ENCODE measurements at places on chromosomes 3 and 15. TPM values are rescaled to one million over a fixed set of nuclear protein-coding genes. Genes with fewer than 3 reads are reported as not detected.

GRCh38 chr15:73687351-73687750 is 3.2 kb downstream of the CD276 start:
- H3K36me3 ChIP-seq: no peaks in the 10 kb centered on the region
- H3K4me1 ChIP-seq: peaks cover 6% of the 10 kb centered on the region
- H3K4me3 ChIP-seq: no peak overlapping the region
- H3K27me3 ChIP-seq: no peaks in the 10 kb centered on the region
- DNase-seq: no peak
- no peak overlapping the region for H3K27ac ChIP-seq

SNRPN gene
- polyA plus RNA-seq: 75.4 TPM

DNA sequence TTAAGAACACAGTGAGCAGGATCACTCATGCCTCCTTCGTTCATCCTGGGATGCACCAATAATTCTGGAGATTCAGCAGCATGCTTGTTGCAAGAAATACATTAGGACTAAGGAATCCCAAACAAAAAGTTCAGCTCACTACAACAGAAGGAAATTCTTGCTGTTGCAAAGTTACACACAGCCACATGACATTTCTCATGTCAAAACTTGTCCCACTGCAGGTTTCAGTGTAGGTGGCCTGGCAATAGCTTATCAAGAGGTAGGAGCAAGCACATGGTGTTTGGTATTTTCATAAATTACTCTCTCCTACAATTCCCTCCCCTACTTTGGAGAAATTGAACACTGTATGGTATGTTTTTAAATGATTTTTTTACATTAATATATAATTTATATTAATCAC is 399.6 kb upstream of the EPHA3 start:
- H3K4me1 ChIP-seq: no peaks in the 10 kb centered on the region
- H3K27ac ChIP-seq: no peak overlapping the region
- H3K27me3 ChIP-seq: no peaks in the 10 kb centered on the region
- DNase-seq: no peak
- H3K4me3 ChIP-seq: no peak overlapping the region

CSTA gene
- 4.5 TPM for polyA plus RNA-seq

SEMA5B gene
- polyA plus RNA-seq: not detected

DNA sequence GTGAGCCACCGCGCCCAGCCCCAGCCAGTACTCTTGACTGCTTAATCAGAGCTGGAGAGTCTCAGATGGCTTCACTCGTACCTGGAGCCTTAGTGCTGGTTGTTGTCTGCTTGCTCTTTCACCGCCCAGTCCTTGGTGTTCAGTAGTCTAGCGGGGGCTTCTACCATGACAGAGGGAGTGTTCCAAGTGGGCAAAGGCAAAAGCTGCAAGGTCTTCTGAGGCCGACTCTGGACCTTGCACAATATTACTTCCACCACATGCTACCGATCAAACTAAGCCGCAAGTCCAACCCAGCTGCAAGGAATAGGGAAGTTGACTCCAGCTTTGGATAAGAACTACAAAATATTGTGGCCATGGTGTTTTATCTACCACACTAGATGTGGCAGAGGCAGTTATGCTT is 6.6 kb downstream of the PARL start:
- peaks cover 12% of the 10 kb centered on the region for H3K4me1 ChIP-seq
- no peak overlapping the region for H3K27ac ChIP-seq
- no peak overlapping the region for H3K4me3 ChIP-seq
- H3K36me3 ChIP-seq: no peaks in the 10 kb centered on the region
- no peaks in the 10 kb centered on the region for H3K27me3 ChIP-seq

DNA sequence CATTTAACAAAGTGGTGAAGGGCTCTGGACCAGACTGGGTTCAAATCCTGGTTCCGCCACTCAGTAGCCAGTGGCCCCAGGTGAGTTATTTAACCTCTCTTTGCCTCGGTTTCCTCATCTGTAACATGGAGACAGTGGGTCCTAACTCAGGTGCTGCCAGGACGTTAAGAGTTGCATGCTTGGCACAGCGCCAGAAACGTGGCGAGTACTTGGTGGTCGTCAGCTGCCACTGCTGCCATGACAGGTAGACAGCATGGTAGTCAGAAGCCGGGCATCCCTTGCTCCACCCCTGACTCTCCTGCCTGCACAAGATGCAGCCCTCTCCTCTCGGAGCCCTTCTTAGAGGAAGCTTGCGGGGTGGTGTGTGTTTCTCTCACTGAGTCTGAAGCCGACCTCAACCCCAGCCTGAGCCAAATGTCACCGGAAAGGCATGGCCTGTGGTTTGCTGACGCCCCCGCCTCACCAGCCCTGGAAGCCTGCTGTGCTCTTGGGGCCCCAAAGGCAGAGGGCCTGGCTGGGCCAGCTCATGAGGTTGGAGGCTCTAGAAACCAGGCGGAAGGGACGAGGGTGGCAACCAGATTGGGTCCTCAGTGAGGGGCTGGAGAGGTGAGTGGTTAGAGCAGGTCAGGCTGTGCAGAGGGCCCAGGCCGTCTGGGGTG is 160.8 kb upstream of the TLE3 start:
- no peak overlapping the region for H3K4me3 ChIP-seq
- no peaks in the 10 kb centered on the region for H3K27me3 ChIP-seq
- peak; percentile 42 for DNase-seq
- H3K4me1 ChIP-seq: peaks cover 2% of the 10 kb centered on the region

DNA sequence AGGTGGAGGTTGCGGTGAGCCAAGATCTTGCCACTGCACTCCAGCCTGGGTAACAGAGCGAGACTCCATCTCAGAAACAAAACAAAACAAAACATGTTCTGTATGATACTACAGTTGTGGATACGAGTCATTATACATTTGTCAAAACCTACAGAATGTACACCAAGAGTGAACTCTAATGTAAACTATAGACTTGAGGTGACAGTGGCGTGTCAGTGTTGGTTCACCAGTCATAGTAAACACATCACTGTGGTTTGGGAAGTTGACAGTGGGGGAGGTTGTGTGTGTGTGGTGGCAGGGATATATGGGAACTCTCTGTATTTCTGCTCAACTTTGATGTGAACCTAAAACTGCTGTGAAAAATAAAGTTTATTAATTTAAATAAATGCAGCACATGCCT is 33.0 kb upstream of the GNB5 start:
- no peaks in the 10 kb centered on the region for H3K4me1 ChIP-seq
- H3K4me3 ChIP-seq: no peak overlapping the region
- H3K27me3 ChIP-seq: no peaks in the 10 kb centered on the region
- peaks cover 13% of the 10 kb centered on the region for H3K36me3 ChIP-seq
- H3K27ac ChIP-seq: no peak overlapping the region

DNA sequence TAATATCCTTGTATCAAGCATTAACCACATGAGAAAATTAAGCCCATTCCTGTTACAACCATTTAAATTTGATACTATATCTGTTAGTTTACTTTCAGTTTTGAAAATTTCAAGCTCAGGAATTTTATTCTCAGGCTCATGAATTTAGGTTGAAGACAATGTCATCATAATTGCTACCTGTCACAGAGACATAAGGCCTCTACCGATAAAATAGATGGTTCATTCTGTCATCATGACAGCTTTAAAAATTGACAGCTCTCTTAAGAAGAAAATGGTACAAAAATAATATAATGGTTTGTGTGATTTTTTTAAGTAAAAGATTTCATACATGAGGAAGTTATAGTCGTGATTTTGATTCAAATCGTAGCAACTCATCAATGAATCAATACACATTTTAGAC is 1003.2 kb downstream of the ROBO1 start:
- no peaks in the 10 kb centered on the region for H3K27me3 ChIP-seq
- H3K4me3 ChIP-seq: no peak overlapping the region
- H3K36me3 ChIP-seq: no peaks in the 10 kb centered on the region
- H3K27ac ChIP-seq: no peak overlapping the region
- no peak for DNase-seq
- no peaks in the 10 kb centered on the region for H3K4me1 ChIP-seq

GOLGA6D gene
- 0.07 TPM for polyA plus RNA-seq

RTP1 gene
- not detected for polyA plus RNA-seq

DNA sequence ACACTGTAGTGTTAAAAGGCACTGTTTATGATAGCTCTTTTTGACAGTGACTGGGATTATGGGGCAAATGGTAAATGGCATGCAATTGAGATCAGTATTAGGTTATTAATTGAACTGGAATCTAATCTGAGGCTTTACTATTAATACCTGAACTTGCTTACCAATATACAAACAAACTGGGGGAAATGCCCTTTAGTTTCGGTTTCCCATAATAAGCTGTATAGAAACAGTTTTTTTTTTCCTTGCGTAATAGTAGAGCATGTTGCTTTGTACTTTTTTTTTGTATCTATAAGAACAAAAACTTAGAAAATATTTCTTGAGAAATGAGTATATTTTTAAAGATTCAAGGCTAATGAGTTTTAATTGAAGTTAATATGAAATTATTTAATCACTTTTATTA is 95.0 kb downstream of the FNDC3B start:
- peak; percentile 61 for DNase-seq
- H3K4me3 ChIP-seq: no peak overlapping the region
- H3K4me1 ChIP-seq: peaks cover 4% of the 10 kb centered on the region

NISCH gene
- 26.6 TPM for polyA plus RNA-seq

- no peaks in the 10 kb centered on the region for H3K27me3 ChIP-seq
- H3K4me3 ChIP-seq: no peak overlapping the region
- no peak overlapping the region for H3K27ac ChIP-seq
- H3K36me3 ChIP-seq: no peaks in the 10 kb centered on the region
- no peak for DNase-seq
These were observed 135.1 kb downstream of the CTNNB1 start for GRCh38 chr3:41334426-41334825.

DNA sequence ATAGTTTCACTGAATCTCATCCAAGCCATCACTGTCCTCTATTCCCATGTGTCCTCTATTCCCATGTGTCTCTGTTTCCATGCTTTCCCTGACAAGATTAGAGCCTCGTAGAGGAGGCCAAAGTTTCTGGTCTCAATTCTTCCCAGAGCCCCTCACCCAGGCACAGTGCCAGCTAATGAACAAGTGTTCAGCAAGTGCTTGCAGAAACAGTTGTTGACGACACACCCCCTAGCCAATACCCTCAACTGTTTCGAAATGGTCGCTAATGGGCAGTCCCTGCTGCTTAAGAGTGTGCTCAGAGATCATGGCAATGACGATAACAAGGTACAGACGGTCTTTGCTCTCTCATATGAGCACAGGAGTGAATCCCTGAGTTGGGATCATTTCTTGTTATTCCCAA is 73.4 kb downstream of the FAM174B start:
- H3K27me3 ChIP-seq: no peaks in the 10 kb centered on the region
- H3K36me3 ChIP-seq: no peaks in the 10 kb centered on the region
- H3K4me3 ChIP-seq: no peak overlapping the region
- no peak overlapping the region for H3K27ac ChIP-seq

GRCh38 chr3:131560795-131561194 is 58.0 kb upstream of the MRPL3 start:
- H3K27me3 ChIP-seq: no peaks in the 10 kb centered on the region
- H3K36me3 ChIP-seq: no peaks in the 10 kb centered on the region
- no peak overlapping the region for H3K4me3 ChIP-seq
- DNase-seq: no peak
- no peaks in the 10 kb centered on the region for H3K4me1 ChIP-seq
- H3K27ac ChIP-seq: no peak overlapping the region

CD200 gene
- polyA plus RNA-seq: 9.6 TPM

DNA sequence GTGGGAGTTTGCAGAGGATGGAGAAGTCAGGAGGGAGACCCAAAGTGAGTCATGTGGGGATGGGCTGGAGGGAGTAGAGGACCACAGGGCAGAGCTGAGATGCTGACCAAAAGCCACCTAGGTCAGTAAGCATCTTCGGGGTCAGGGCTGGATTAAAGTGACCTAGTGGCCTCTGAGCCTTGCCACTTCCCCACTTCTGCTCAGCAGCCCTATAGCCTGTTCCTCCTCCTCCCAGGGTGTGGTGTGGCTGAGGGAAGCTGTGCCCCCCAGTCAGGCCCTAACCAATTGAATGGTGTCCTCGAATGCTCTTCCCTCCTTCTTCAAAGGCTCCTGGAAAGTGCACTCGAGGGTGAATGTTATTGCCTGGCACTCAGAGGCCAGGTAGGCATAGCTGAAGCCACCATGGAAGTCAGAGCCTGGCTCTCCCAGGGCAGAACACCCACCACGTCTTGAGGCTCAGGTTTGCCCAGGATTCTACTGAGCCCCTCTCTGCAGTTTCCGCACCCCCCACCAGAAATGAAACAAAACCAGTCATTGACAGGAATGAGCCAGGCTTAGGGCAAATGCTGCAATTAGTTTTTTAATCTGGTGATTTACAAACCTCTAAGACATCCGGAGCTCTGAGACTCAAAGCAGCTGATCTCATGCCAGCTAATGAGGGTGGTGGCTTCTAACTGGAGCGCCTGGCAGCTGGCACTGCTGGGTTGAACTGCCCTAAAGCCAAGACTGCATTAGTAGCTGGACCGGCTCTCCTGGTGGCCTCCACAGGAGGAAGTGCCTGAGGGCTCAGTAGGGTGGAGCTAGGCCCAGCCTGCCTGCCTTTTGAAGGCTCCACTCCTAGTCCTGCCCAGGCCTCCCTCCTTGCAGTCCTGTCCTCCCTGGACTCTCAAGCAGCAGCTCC is 26.0 kb upstream of the VIPR1 start:
- no peak overlapping the region for H3K4me3 ChIP-seq
- H3K27me3 ChIP-seq: peaks cover 6% of the 10 kb centered on the region
- H3K4me1 ChIP-seq: no peaks in the 10 kb centered on the region
- no peaks in the 10 kb centered on the region for H3K36me3 ChIP-seq
- peak overlapping the region; percentile 46 for H3K27ac ChIP-seq

DNA sequence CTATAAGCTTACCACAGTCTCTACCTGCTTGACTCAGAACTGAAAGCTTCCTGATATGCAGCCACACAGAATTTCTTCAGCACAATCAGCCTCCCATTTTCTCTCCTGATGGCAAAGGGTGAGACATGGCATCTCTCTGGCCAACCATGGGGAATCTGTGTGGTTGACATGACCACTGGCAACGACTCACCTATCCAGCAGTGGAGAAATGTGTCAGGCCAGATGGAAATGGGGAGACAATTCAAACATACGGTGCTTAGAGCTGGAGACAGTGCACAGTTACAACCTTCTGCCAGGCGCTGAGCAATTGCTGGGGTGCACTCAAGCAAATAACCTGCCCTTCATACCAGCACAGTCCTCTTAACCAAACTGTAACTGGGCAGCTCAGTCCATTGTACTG is 3.6 kb downstream of the ZNF385D start:
- no peak overlapping the region for H3K4me3 ChIP-seq
- H3K36me3 ChIP-seq: no peaks in the 10 kb centered on the region
- no peak overlapping the region for H3K27ac ChIP-seq

DNA sequence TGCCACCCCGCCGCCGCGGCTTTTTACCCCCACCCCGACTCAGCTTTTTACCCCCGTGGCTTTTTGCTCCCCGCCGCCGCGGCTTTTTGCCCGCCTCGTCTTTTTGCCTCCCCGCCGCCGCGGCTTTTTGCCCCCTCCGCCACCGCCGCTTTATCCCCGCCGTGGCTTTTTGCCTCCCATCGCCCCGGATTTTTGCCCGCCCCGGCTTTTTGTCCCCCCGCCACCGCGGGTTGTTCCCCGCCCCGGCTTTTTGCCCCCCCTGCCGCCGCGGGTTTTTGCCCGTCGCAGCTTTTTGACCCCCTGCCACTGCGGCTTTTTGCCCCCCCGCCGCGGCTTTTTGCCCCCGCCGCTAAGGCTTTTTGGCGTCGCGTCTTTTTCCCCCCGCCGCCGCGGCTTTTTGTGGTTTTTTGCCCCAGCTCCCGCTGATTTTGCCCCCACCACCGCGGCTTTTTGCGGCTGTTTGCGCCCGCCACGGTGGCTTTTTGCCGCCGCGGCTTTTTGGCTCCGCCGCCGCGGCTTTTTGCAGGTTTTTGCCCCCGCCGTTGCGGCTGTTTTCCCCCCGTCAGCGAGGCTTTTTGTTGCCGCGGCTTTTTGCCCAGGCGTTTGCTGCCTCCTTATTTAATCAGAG is 597.2 kb downstream of the GOLGA6L6 start:
- DNase-seq: no peak
- no peaks in the 10 kb centered on the region for H3K27me3 ChIP-seq
- no peak overlapping the region for H3K27ac ChIP-seq
- no peaks in the 10 kb centered on the region for H3K36me3 ChIP-seq
- H3K4me3 ChIP-seq: no peak overlapping the region

JAGN1 gene
- polyA plus RNA-seq: 49.0 TPM
